ENCODE measurements at places on chromosomes 11 and 22. TPM values are rescaled to one million over a fixed set of nuclear protein-coding genes. Genes with fewer than 3 reads are reported as not detected.

GRCh38 chr11:2126520-2127085, 12.6 kb downstream of the IGF2 start:
- no peak for DNase-seq

DNA sequence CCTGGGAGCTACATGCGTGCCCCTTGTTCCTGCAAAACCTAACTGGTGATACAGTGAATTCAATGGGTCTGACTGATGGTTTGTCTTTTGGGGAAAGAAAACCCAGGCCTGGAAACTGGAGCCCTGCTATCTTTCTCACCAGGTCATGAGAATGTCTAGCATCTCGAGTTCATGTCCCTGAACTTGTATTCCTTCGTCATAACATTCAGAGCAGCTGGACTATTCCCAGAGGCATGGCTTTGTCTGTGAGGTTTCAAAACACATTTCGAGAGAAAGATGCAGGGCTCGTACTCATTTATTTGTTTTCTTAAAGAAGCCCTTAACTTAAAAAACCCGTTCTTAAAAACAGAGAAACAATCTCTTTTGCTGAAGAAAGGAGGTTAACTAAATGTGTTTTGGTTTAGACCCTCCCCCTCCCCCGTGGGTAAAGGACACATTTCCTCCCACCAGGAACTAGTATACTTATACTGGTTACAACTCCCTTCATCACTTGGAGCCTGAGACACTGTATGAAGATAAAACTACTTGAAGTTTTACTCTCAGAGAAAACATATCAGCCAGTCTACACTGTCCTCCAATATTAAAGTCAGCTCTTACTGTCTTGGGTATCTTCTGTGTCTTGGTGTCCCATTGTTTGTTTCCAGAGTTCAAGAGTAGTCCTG, 43.2 kb downstream of the ME3 start:
- DNase-seq, result no peak

Gene SMC1B
- not detected for total RNA-seq

GRCh38 chr11:75425422-75425821, 7.6 kb downstream of the KLHL35 start:
- DNase-seq, result no peak

Gene OR51B4
- not detected for total RNA-seq

DNA sequence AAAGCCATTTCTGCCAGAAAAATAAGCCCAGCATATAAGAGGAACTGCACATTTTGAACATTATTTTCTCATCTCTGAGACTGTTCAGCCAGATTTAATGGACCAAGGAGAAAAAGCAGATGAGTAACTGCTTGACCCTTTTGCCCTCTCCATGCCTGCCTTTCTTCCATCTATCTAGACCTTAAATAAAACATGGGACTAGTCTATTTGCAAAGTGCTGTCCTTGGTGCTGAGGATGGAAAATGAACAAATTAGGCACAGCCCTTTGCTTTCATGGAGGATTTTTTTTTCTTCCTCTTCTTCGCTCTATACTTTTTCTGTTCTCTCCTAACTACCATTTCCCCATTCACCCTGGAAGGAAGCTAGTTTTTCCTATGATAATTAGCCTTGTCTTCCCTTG, 361.3 kb downstream of the GRM5 start:
- DNase-seq, result no peak

GRCh38 chr11:47253660-47254059, 4.1 kb upstream of the NR1H3 start:
- DNase-seq, result no peak

DNA sequence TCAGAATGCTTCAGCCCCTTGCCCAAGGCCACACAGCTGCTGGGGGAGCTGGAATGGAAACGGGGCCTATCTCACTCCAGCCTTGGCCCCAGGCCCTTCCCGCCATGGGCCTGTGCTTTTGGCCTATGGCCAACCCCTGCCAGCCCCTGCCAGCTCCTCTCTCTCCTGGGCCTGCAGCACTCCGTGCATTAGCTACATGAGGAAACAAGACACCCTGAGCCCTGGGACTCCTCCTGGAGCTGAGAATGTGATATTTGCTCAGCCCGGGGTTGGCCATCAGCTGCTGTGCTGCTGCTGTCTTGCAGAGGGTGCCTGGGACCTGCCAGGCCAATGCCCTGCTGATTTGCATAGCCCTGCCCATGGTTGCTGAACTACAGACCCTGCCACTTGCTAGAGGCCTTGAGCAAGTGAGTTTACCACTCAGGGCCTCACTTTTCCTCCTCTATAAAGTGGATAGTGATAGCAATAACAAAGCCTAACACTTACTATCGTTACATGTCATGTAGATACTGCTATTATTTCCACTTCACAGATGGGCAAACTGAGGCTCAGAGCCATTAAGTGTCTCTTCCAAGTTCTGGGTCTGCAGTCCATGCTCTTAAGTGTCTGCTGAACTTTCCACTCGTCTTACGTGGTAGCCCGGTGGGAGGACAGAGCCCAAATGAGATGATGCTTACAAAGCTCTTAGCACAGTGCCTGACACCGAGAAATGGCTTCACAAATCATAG, 99.6 kb downstream of the KIAA1671 start:
- no peak for DNase-seq

Gene MMP12
- 0.05 TPM for total RNA-seq

GRCh38 chr11:2577031-2577990, 122.5 kb downstream of the KCNQ1OT1 start:
- no peak for DNase-seq

DNA sequence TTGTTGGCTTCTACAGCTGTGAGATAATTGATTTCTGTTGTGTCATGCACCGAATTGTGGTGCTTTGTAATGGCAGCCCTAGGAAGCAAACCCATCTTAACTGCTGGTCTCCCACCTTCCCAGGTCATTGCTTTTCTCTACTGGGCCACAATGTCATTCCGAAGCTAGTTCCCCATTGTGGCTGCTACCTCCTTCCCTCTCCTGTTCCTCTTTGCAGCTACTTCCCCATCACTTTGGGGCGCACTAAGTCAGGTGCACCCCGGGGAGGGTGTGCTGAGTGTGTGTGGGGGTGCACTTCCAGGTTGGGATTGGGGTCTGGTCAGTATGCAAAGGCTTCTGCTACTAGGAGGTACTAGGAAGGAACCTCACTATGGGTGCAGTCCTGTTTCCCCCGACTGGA, 109.3 kb downstream of the ST3GAL4 start:
- DNase-seq, result no peak

DNA sequence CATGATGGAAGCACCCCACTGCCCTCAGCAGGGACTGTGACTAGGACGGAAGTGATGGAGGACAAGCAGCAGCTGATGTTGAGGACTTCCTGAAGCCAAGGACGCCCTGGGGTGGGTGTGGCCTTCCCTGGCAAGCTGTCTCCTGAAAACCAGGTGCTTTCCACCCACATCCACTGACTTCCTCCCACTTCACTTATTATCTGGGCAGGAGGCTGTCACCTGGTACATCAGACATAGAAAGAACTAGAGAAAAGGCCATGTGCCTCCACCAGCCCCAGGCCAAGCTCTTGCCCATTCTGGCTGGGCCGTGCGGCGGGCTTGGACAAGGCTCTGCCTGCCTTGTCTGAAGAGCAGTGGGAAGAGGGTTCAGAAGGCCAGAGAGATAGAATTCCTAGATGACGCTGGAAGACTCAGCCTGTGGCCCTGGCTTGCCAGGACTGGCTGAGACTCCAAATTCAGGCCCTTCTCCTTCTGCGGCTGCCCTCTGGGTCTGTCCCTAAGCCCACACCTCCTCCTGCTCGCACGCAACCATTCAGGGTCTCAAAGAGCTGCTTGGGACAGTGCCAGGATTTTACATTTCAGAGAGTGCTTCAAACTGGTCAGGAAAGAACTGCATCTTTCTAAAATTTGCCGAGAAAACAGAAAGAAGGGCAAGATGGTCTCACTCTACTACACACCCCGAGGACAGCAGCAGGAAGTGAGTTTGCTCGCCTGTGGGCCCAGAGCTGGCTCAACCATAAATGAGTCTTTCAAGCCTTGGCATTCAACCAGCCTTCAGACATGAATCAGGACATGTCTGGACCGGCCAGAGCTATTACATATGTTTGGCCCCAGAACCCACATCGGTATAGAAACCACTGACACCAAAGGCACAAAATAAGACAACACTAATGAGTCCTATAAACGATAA, 13.3 kb downstream of the ARHGAP1 start:
- no peak for DNase-seq

Gene OR2AG2
- total RNA-seq, result not detected

- no peak for DNase-seq
These were observed 250.6 kb upstream of the TENM4 start for GRCh38 chr11:79691445-79691844.

Gene PLA2G6
- 2.5 TPM for total RNA-seq

Gene GAB4
- not detected for total RNA-seq

GRCh38 chr11:82960779-82961143, 59.2 kb downstream of the DDIAS start:
- DNase-seq, result no peak

- no peak for DNase-seq
These were observed 17.0 kb downstream of the HMGXB4 start for GRCh38 chr22:35274154-35274871.

GRCh38 chr11:122685041-122685440, 29.5 kb downstream of the UBASH3B start:
- no peak for DNase-seq

GRCh38 chr22:46813816-46814597, 51.6 kb downstream of the TBC1D22A start:
- peak; percentile 35 for DNase-seq

Gene MS4A6E
- total RNA-seq, result not detected

DNA sequence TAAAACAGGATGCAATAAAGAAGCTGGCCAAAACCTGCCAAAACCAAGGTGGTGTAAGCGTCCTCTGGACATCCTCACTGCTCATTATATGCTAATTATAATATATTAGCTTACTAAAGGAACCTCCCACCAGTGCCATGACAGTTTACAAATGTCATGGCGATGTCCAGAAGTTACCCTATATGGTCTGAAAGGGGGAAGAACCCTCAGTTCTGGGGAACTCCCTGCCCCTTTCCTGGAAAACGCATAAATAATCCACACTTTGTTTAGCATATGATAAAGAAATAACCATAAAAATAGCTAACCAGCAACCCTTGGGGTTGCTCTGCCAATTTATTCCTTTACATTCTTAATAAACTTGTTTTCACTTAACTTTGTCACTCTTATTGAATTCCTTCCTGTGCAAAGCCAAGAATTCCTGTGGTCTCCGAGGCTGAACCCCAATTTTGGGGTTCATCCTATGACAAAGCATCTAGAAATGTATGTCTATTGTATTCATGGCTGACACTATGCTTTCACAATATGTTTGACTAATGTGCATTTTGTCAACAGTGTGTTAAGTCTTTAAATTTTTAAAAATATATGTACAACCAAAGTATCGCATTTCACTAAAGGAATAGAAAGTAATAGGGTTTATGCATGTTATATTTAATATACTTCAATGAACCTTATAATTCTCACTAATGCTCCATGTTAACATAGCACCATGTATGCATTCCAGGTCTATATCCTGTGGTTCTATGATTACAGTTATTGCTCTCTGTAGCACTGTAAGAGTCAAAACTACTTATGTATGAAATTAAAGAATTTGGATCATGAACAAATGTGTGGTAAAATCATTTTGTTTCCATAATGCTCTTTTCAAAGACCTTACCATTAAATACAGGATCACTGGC, 25.1 kb downstream of the LGR4 start:
- no peak for DNase-seq

- no peak for DNase-seq
These were observed 245.7 kb downstream of the ST3GAL4 start for GRCh38 chr11:126601136-126601535.

Gene HEPN1
- total RNA-seq, result not detected

- DNase-seq, result peak; percentile 64
These were observed 77.6 kb downstream of the MIAT start for GRCh38 chr22:26735019-26735409.

DNA sequence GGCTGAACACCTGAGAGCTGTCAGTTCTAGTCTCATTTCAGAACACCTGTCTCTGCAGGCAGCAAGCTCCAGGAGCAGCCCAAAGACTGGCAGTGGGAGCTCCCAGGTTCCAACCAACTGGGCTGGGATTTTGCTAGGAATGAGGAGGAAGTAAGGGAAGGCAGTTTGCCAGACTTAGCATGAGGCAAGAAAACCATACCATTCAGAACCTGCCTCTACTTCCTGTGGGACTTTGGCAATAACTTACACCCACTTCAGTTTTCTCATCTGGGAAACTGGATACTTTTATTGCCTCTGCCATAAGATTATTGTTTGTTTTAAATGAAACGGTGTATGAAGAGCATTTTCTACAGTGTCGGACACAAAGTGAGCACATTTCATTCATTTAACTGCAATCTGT, 363.7 kb upstream of the ISX start:
- no peak for DNase-seq

- no peak for DNase-seq
These were observed 3.4 kb downstream of the CCDC86 start for GRCh38 chr11:60845338-60845737.

Gene MS4A14
- not detected for total RNA-seq

DNA sequence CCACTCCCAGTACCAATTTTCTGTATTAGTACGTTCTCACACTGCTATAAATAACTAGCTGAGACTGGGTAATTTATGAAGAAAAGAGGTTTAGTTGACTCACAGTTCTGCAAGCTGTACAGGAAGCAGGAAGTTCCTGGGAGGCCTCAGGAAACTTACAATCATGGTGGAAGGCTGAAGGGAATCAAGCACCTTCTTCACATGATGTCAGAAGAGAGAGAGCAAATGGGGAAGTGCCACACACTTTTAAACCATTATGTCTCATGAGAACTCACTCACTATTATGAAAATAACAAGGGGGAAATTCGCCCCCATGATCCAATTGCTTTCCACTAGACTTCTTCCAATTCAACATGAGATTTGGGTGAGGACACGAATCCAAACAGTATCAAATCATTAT, 271.4 kb downstream of the ETS1 start:
- no peak for DNase-seq

- no peak for DNase-seq
These were observed 101.5 kb downstream of the DLG2 start for GRCh38 chr11:85525686-85526085.

Gene SCGB1D2
- not detected for total RNA-seq

DNA sequence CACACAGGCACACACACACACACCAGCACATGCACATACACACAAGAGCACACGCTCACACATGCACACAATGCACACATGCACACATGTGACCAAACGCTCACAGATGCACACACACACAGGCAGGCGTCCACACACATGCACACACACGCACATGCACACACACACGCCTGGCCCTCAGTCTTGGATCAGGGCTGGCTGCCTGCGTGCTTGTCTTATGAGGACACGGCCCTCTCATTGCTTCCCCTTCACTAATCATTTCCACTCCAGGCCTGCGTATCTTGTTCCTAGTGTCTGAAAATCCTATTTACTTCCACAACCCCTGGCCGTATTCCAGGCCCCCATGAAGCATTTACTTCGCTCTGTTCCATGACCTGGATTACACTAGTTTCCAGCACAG, 740.5 kb downstream of the BRD1 start:
- DNase-seq, result no peak
